Activated CD8-positive, alpha-beta memory T cell treated with anti-CD3 and anti-CD28 coated beads, Interleukin-2, amount 10 ng/mL, durations not matched to agents 7 days and 5 days (primary cell): ENCODE measurements at places on chromosomes 5 and 9. TPM values are rescaled to one million over a fixed set of nuclear protein-coding genes. Genes with fewer than 3 reads are reported as not detected.

- DNase-seq: no peak
- no peaks in the 10 kb centered on the region for H3K4me1 ChIP-seq
- peaks cover 16% of the 10 kb centered on the region for H3K27me3 ChIP-seq
- H3K36me3 ChIP-seq: no peaks in the 10 kb centered on the region
- H3K4me3 ChIP-seq: no peak overlapping the region
- H3K27ac ChIP-seq: no peak overlapping the region
These were observed 146.5 kb upstream of the TLX3 start for GRCh38 chr5:171162596-171162995.

- peaks cover 40% of the 10 kb centered on the region for H3K4me1 ChIP-seq
- H3K4me3 ChIP-seq: peak overlapping the region; percentile 99
- no peak overlapping the region for H3K27ac ChIP-seq
- H3K36me3 ChIP-seq: peaks cover under 1% of the 10 kb centered on the region
- peaks cover 44% of the 10 kb centered on the region for H3K27me3 ChIP-seq
- DNase-seq: no peak
These were observed 8.4 kb downstream of the PTCH1 start for GRCh38 chr9:95508242-95508967.

DNA sequence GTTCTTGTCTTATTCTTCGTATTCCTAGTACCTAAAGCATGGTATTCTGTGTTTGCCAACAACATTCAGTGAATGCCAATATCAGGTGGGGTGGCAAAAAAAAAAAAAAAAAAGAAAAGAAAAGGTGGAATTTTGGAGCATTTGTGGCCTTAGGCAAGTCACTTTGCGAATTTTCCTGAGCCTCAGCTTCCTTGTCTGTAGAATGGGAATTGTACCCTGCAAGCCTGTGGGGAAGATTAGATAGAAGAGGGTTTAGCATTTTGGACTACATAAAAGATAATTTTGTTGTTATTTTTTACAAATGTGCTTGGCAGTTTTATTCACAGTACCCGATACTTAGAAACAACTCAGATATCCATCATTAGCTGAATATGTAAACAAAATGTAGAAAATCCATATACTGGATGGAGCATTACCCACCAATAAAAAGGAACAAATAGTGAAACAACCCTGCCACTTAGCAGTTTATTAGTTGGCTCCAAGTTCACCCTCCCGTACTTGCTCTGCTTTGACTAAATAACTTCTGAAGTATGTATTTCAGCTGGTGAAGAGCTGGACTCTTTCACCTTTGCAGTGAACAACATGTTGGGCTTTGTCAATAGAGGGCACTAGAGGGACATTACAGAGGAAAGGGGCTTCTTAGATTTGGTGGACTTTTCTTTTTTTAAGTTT lies 13.6 kb downstream of the UBE2D2 start:
- H3K4me1 ChIP-seq: peaks cover 72% of the 10 kb centered on the region
- no peaks in the 10 kb centered on the region for H3K27me3 ChIP-seq
- peak overlapping the region; percentile 55 for H3K27ac ChIP-seq
- H3K36me3 ChIP-seq: peaks cover 27% of the 10 kb centered on the region

The FLT4 gene
- total RNA-seq: 1.7 TPM

The ACTBL2 gene
- total RNA-seq: not detected

The PPP3R2 gene
- not detected for total RNA-seq

The DRD1 gene
- total RNA-seq: not detected

The LRRC19 gene
- not detected for total RNA-seq
